ENCODE measurements at places on chromosomes 7 and 10. TPM values are rescaled to one million over a fixed set of nuclear protein-coding genes. Genes with fewer than 3 reads are reported as not detected.

GRCh38 chr7:11208883-11209465, 235.3 kb downstream of the PHF14 start:
- no peak for DNase-seq

Gene MAPK8
- total RNA-seq = 56.8 TPM

DNA sequence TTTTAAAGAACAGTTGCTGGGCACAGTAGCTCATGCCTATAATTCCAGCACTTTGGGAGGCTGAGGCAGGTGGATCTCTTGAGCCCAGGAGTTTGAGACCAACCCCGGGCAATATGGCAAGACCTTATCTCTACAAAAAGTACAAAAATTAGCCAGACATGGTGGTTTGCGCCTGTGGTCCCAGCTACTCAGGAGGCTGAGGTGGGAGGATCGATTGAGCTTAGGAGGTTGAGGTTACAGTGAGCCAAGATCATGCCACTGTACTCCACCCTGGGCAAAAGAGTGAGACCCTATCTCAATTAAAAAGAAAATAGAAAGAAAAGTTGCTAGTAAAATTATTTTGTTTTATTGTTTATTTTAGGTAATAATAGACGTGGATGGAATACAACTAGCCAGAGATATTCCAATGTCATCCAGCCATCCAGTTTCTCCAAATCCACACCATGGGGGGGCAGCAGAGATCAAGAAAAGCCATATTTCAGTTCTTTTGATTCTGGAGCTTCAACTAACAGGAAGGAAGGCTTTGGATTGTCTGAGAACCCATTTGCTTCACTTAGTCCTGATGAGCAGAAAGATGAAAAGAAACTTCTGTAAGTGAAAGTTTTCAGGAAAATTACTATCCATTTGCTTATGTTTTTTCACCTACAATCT, 3.0 kb downstream of the NUP42 start:
- peak; percentile 47 for DNase-seq

DNA sequence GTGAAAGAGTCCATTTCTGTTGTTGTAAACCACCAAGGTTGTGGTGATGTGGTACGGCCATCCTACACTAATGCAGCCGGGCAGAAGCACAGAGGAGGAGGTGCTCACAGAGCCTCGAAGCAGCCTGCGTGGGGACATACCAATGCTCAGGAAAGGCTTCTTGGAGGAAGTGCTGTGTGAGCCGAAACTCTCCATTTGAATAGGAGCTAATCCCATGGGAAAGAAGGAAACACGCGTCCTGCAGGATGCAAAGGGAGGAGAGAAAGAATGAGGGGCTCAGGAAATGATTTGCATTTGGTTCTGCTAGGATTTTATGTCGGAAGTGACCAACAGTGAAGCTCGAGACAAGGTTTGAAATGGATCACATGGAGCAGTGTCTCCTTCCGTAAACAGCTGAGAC, 477.9 kb upstream of the ANKRD30A start:
- no peak for DNase-seq

Gene ZNF117
- total RNA-seq = 9.8 TPM

Gene PNLIPRP1
- total RNA-seq = not detected

DNA sequence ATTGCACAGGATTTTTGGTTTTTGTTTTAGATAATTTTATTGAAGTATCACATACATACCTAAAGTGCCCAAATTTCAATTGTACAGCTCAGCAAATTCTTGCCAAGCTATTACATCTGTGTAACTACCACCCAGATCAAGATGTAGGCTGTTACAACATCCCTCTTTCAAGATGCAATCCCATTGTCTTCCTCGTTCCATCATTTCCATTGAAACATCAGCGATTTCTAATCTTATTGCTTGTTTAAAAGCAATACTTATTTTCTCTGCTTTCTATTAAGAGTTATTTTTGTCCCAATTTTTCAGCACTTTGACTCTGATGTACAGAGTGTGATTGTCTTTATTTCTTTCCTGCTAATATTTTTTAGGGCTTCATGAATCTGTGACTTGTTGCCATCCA, 372.8 kb upstream of the SHH start:
- no peak for DNase-seq

DNA sequence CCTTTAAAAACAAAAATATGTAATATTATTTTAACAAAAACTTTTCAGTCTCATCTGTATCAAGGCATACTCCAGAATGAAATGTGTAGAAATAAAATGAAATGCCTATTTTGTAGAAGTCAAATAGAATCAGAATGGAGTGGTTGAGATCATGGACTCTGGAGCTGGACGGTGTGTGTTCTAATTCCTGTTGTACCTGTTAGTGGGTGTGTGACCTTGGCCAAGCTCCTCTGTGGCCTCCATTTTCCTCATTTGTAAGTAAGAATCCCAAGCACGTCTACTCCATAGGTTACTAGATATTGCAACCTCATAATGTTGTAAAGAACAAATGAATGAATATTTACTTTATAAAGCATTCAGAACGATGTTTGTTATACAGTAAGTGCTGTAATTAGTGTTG, 74.9 kb downstream of the HDAC9 start:
- no peak for DNase-seq

Gene GDF2
- total RNA-seq = not detected

Gene MRLN
- total RNA-seq = 16.0 TPM

DNA sequence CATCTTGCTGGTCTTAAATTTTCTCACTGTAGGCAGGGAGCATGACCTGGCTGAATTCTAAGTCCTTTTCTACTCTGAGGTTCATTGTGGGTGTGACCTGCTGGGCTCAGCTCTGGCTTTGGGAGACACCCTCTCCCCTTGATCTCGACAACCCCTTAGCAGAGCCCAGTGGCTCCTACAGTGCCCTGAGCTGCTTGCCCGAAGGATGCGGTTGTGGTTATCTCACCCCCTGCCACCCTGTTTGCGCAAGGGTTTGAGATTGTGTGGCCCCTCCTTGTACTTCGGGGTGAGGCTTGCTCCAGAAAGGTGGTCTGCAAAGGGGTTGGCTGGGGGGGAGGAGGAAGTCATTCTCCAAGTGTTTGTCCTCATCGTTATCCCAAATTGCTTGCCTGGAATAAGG, 55.3 kb downstream of the TCF7L2 start:
- no peak for DNase-seq

DNA sequence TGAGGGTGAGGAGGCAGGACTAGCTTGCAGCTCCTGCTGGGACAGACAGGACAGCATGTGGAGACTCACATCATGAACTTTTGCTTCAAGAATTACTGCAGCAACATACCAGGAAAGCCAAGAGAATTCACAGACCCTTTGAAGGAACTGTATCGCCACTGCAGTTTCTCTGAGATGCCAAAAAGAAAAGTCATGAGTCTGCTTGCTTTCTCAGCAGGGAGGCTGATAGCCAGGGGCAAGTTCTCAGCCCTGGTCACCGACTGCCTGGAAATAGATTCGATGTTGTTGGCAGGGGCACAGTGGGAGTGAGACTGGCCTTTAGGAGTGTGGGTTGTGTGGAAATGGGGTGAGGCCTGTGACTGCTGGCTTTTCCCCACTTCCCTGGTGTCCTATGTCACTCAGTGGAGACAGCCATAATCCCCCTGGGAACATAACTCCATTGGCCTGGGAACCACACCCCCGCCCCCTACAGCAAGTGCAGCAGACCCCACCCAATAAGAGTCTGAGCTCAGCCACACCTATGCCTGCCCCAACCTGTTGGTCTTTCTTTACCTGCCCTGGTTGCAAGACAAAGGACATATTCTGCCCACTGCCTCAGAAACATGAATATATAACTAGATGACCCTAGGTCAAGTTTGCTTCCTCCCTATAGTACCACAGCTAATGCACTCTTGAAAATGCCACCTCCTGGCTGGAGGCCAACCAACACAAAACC, 1.6 kb upstream of the SAMD9 start:
- DNase-seq = no peak

- no peak for DNase-seq
Observed at GRCh38 chr7:132930881-132931280, 151.0 kb downstream of the CHCHD3 start.

DNA sequence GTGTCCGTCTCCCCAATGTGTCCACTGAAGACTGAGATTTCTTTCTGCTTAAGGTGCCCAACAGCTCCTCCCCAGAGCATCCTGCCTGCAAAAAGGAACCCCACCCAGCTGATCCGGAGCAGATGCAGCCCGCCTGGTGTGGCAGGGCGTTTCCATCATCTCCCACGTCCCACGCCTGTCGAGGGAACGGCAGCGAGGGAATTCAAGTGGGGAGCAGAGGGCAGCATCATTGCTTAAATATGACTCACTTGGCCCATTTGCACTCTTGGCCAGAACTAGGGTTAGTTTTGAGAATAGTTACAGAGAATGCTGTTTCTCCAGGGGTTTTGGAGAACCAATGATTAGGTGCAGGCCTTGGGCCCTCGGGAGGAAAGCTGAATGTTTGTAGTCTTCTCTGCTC, 20.8 kb downstream of the VWA2 start:
- DNase-seq = no peak

Gene H2BK1
- not detected for total RNA-seq
